ENCODE measurements at places on chromosomes 2 and 18.

DNA sequence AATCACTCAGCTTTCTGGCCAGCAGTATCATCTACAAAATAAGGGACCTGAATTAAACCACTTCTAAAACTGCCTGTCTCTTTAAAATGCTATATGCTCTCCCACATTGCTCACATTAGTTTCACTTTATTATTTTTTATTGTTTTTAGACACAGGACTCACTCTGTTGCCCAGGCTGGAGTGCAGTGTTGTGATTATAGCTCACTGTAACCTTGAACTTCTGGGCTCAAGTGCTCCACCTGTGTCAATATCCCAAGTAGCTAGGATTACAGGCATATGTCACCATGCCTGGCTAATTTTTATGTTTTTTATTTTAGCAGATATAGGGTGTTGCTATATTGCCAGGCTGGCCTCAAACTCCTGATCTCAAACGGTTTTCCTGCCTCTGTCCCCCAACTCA lies 591.3 kb upstream of the ZNF804A start:
- peak; percentile 35 for DNase-seq

DNA sequence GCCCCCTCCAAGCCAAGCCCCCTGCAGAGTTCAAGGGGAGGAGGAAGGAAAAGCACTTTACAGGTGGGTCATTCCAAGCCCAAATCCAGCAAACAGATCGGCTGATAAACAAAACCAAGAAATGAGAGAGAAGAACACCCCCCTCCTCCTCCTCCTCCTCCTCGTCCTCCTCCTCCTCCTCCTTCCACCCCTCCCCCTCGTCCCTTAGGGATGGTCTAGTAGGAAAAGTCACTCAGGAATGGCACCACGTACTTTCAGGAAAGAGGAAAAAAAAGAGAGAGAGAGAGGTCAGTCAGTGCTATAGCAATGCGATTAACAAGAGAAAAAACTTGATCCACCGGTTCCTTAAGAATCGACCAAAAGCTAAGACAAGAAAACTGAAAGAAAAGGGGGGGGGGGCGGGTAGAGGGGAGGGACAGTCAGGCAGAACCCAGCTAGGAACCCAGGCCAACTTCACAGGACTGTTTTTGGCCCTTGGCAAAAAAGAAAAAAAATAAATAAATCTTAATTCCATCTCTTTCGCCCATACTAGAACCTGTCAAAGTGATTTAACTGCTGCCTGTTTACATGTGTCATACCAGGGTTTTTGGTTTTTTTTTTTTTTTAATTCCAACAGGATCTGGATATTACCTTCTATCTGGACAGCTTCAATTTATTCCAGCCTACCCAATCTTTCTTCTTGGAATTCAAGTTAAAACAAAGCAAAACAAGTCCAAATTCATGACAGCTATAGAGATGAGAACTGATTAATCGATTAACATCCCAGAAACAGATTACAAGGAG lies 906 bp downstream of the IKZF2 start:
- peak; percentile 3 for DNase-seq

GRCh38 chr2:240319221-240319854 lies 116.1 kb upstream of the GPC1 start:
- DNase-seq = no peak

- peak; percentile 90 for DNase-seq
These were observed at the start of gene PTPN18 for GRCh38 chr2:130355578-130356431. TSS of gene PTPN18 (plus strand) at chr2:130356056. CDS start at chr2:130356108, 52 bp downstream.

GRCh38 chr18:64276311-64277090 lies 127.6 kb upstream of the LINC00305 start:
- no peak for DNase-seq

DNA sequence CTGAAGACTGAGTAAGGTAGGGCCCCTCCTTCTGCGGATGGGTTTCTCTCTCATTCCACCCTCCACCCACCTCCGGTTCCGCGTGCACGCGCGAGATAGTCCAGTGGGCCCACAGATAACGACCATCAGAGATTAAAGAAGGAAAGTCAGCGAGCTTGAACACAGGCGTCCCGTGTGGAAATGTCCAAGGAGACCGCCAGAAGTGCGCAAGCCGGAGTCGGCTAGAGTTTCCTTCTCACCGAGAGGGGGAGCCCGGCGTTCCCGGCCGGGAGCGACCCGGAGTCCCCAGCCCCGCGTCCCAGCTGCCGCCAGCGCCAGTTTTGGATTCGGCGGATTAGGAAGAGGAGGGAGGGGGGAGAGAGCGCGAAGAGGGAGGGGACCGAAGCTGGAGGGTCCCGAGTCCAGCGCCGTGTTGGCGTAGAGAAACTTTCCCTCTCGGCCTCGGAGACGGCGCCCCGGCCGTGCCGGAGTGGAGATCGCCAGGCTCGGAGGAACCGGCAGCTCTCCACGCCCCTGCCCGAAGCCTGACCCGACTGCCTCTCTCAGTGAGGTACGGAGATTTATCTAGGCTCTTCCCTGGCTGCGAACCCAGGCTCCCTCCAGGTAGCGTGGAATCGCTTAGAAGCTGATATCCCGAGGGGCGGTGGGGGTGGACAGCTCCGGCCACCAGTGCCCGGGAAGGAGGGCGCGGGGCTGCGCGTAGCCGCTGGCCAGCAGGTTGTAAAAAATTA lies at the start of gene GULP1:
GULP1 (plus strand) TSS at position 258 of the 731 bp plus-strand sequence. CDS start 185,829 bp downstream, outside the sequence.
- peak; percentile 98 for DNase-seq

DNA sequence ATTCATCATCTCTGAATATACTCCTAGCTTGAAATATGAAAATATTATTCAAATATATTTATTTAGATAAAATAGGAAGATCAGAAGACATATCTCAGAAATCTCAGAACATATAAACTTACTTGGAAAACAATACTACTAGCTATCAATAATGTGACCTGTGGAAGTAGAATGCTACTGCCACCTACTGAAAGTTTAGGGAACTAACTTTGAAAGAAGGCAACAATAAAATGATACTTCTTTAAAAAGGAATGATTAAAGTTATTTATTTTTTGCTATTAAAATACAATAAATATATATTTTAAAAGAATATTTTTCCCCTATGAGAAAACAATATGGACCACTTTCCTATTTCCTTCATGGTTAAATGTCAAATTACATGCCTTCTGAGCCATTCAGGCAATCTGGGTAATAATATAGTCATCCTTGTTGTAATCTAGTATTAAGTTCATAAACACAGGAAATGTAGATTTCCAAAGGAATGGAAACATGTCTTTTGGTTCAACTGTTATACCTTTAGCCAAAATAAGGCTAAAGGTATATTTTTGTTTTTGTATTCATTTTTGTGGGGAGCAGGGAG lies 26.0 kb downstream of the ACADL start:
- peak; percentile 56 for DNase-seq

- no peak for DNase-seq
These were observed 395.5 kb upstream of the HNRNPA3 start for GRCh38 chr2:176817061-176817565.

GRCh38 chr18:2036086-2036485 lies 535.2 kb downstream of the METTL4 start:
- no peak for DNase-seq

GRCh38 chr2:11154016-11154922 lies 998 bp upstream of the SLC66A3 start:
- peak; percentile 61 for DNase-seq

GRCh38 chr18:45660746-45661145 lies 45.5 kb downstream of the SLC14A2 start:
- DNase-seq = no peak

GRCh38 chr2:234571620-234572407 lies 74.9 kb upstream of the ARL4C start:
- no peak for DNase-seq

GRCh38 chr2:84160453-84160852 lies 298.6 kb downstream of the SUCLG1 start:
- DNase-seq = no peak

DNA sequence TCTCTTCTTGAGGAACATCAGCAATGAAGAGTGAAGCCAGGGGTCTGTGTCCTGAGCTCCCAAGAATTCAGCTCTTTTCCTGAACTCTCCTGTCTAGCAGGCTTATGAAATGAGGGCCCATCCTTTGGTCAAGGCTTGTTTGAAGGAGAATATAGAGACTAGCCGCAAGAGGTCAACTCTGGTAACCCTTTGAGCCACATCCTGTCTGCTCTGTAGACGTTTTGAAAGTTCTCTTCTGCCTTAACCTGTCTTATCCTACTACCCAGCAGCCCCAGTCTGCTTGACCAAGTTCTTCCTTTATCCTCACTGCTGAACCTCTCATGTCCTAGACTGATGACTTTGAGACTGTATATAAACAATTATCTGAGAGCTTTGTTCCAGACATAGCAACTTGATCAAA lies 5.4 kb downstream of the SEMA4F start:
- no peak for DNase-seq

GRCh38 chr2:182064019-182064778 lies 78.5 kb downstream of the PPP1R1C start:
- DNase-seq = no peak

GRCh38 chr2:57146951-57147350 lies 899.7 kb upstream of the VRK2 start:
- DNase-seq = no peak

DNA sequence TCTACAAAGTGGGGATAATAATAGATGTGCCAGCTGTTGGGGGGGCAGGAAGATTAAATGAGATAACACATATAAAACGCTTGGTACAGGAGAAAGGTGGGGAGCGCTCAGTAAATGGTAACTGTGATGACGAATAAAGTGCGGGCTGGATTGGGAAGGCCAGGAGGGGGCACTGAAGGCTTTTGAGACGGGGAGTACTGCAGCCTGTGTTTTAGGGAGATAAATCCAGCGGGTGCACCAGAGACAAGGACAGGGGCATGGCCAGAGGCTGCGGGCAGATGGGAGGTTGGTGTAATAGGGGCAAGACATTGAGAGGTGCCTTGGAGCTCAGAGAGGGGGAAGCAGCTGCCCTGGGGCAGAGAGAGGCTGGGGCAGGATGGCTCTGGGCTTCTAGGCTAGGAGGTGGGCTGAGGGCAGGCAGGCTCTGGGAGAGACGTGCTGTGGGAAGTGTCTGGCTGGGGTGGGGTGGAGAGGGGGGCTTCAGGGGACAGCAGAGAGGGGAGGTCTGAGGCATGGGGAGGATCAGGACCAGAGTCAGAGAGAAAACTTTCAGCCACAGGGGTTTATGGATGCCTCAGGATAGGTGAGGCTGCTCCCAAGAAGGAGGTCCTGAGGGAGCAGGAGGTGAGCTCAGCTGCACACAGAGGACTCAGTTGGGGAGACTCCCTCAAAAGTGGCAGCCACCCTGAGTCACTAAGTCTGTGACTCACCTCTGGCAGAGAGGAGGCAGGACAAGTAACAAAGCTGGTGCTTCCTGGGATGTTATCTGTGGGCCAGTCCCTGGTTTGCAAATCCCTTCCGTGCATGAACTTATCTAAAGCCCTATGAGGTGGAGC lies 18.8 kb downstream of the TEX44 start:
- peak; percentile 55 for DNase-seq

DNA sequence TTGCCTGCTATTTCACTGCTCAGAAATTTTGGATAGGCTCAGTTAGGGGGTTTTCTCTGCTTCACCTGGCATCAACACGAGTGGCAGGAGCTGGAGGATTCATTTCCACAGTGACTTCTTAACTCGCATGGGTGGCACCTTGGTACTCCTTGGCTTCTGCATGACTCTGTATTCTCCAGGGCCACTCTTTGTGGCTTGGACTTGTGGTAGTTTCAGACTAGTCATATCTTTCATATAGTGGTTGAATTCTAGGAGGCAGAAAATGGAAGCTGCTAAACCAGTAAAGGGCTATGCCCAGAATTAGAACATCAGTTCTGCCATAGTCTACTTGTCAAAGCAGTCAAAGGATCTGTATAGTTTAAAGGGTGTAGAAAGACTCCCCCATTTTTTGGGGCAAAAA lies 6.8 kb downstream of the MAIP1 start:
- DNase-seq = no peak

- DNase-seq = peak; percentile 5
These were observed 946.0 kb upstream of the CHAC2 start for GRCh38 chr2:52821631-52822030.

GRCh38 chr2:9179572-9180201 lies 26.9 kb upstream of the ASAP2 start:
- peak; percentile 54 for DNase-seq

DNA sequence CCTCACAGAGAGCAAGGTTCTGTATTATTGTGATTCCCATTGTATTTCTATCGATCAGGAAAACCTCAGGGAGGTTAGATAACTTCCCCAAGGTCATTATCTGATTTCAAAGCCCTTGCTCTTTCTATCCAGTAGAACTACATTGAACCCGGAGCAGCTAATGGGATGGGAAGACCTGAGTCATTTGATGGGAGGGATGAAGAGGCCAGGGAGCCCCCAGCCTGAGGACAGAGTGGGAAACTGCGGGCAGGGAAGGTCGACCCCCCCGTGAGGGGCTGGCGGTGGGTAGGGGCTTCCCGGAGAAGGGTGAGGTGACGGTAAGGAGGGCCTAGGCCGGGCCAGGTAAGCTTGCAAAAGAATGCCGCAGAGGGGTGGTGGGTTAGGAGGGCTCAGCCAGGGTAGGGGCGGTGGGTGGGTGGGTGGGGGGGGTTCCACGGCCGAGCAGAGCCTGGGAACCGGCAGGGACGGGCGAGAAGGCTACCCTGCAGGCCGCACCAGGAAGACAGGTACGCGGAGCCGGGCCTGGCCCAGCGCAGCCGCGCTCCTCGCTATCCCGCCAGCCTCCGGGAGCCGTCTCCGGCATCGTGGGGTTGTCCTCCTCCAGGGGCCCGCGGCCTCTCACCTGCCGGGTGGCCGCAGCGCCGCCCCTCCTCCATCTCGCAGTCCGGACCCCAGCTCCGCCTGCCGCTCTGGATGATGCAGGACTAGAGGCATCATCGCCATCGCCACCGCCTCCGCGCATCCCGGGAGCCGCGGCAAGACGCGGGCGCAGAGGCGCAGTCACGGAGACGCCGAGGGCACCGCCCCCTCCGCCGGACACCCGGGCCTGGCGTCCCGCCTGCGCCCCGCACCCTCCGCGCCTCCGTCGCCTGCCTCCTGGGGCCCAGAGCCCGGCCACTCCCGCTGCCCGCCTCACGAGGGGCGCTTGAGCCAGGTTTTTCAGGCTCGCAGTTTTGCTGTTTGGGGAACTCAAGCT lies at the start of gene GPR75:
GPR75 (minus strand) TSS at position 762 of the 976 bp plus-strand sequence. CDS start 5,211 bp downstream, outside the sequence.
- DNase-seq = no peak

DNA sequence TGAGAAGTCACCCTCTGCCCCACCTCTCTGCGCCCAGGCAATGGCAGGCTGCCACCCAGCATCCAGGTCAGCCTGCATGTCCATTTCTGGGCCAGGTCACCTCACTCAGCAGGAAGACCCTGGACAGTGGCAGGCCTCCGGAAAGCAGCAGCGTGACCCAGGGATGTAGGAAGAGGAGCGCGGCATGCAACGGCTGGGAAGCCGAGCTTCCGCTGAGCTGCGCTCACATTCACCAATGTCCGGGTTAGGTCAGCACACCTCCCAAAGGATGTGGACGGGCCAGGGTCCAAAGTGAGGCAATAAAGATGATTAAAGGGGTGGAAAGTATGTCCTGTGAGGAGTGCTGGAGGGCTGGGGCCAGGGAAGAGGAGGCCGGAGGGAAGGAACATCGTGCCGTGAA lies 174.5 kb downstream of the CTIF start:
- no peak for DNase-seq
